ENCODE measurements at places on chromosomes 6 and 20.
A peak's percentile ranks its signal among the peaks of the same experiment; 100 is the strongest.

DNA sequence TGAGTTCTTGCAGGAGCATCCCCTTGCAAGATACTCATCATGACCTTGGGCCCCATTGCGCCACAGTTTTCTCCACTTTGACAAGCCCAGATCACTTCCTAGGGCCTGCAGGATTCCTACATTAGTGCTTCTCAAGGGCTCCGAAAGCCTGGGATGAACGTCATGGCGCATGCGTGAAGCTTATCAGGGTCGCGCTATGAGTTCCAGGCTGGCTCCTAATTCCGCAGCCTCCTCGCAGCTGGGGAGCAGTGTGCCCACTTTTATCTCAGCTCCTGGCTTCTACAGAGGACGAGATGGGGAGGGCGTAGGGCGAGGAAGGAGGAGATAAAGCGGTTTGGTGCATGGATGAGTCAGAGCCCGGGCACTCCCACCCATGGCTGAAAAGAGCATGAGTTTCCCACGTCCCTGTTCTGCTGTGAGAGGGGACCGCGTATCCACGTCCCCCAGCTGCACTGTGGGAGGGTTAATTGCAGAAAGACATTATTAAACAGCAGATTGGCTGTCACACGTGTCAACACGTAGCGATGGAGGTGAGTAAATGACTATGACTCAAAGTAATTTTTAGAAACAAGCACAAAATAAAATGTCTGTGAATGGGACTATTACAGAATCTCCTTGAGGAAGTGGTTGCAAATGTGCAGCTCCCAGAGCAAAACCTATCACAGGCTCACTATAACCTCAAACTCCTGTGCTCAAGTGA, 72.9 kb upstream of the DSP start:
- DNase-seq: no peak

GRCh38 chr6:27752038-27752885, 159.9 kb downstream of the OR2B2 start:
- peak; percentile 32 for DNase-seq

DNA sequence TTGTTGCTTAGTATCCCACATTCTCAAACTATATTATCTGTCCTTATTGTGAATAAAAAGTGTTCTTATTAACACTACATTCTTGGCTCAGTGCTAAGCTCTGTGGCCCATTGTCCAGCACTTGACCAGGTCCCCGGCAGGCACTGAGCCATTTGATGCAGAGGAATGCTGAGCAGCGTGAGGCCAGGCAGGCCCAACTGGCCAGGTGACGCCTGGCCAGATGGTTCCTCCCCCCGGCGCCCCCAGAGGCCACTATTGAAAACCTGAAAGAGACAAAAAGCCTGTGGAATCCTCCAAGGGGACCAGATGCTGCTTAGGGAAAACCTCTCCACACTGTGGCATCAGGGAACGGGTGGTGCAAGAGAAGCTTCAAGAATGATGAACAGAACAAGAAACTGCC, 597.5 kb upstream of the JAG1 start:
- no peak for DNase-seq

GRCh38 chr6:14873101-14873500, 372.8 kb upstream of the JARID2 start:
- no peak for DNase-seq

DNA sequence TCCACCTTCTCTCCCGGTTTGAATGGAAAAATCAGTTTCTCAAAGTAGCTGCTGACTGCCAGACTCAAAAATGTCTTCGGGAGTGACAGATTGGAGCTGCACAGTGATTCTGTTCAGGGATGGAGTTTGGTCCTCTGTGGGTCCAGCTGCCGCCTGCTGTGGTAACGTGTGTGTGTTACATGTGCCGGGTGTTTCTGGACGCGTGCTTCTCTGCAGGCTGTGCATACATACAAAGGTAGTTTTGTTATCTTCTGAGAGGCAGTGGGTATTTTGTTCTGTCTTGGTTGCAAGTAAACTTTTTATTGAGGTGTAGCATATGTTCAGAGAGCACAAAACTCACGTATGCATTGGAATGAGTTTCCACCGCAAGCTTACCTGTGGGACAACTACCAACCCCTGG, 41.3 kb upstream of the NAA20 start:
- no peak for DNase-seq

- DNase-seq: no peak
These were observed 16.3 kb downstream of the SS18L1 start for GRCh38 chr20:62159839-62160238.

DNA sequence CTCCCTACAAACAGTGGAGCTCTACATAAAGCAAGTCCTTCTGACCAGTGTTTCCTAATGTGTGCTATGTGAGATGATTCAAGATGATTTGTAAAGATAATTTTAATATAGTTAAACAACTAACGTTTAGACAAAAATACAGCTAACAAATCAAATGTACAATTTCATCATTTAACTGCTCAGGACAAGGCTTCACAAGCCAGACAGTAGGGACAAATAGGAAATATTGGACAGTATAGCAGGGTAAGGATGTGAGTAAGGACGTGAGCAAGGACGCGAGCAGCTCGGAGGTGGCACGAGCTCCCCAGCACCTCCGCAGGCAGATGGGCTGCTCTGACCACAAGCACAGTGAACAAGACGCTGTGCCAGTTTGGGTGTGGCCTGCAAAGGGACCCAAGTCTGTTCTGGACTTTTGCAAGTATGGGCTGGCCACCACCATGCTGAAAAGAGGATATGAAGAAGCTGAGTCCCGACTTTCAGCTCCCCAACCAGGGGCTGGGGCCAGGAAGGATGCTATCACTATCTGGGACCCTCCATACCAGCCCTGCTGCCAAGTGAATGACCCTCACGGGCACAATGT, 14.5 kb downstream of the DIDO1 start:
- DNase-seq: no peak

DNA sequence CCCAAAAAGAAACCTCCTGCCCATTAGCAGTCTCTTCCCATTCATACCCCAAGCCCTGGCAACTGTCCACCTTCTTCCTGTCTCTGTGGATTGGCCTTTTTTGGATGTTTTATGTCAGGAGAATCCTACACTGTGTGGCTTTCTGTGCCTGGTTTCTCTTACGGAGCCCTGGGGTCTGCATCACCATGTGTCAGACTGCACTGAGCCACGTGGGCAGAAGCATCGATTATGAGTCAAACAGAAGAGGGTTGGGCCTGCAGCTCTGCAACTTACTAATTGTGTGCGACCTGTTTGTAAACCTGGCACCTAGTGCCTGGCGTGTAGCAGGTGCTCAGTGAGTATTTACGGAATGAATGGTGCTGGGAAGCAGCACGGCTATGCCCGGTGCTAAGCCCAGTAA, 62.6 kb downstream of the IGF2R start:
- no peak for DNase-seq

DNA sequence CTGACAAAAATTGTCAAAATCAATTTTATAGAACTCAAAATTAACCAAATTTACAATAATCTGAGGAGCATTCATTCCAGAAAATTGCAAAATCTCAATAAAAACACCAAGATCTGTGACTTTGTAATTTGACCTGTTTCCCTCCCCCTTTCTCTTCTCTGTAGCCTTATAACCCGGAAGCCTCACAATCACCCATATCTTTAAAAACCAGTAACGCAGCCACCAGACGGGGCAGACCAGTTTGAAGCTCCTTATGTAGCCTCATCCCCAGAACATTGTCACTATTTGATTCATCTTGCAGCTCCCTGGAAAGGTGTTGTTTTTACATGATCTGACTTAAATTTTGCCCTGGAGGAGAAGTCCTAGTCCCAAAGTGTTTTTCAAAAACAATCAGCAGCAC, 27.5 kb upstream of the TGM6 start:
- no peak for DNase-seq

GRCh38 chr6:145279993-145280392, 455.3 kb downstream of the EPM2A start:
- DNase-seq: no peak

DNA sequence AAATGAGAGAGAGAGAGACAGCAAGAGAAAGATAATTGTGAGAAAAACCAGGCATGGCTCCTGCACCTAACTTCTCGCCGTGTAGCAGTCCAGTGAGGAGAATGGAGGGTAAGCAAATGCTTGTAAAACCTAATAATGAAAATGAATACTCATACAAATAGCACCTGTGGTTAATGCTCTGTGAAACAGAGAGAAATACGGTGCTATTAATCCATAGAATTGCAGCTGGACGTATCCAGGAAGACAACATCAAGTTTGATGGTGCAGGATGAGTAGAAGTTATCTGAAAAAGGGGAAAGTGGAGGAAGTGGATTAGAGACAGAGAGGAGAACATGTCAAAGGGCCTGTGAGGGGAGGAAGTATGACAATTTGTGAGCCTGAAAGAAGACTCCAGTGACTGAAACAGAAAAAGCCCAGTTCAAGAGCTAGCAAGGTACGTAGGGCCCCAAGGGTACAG, 89.4 kb upstream of the PAK5 start:
- DNase-seq: no peak

DNA sequence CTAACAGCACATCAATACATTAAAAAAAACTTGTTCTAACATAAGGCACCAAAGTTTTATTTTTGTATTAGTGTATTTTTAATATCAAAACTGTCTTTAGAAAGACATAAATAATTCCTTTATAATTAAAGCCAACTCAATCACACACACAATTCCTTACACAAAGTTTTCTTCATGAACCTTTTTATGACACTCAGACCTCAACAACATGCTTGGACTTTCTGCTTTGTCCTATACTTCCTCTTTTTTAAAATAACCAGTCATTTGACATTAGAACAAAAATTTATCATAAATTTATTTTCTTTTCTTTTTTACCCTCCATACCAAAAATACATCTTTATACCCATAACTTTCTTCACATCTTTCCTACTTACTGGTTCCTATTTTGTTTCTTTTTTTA, 292.0 kb upstream of the ARID1B start:
- no peak for DNase-seq

DNA sequence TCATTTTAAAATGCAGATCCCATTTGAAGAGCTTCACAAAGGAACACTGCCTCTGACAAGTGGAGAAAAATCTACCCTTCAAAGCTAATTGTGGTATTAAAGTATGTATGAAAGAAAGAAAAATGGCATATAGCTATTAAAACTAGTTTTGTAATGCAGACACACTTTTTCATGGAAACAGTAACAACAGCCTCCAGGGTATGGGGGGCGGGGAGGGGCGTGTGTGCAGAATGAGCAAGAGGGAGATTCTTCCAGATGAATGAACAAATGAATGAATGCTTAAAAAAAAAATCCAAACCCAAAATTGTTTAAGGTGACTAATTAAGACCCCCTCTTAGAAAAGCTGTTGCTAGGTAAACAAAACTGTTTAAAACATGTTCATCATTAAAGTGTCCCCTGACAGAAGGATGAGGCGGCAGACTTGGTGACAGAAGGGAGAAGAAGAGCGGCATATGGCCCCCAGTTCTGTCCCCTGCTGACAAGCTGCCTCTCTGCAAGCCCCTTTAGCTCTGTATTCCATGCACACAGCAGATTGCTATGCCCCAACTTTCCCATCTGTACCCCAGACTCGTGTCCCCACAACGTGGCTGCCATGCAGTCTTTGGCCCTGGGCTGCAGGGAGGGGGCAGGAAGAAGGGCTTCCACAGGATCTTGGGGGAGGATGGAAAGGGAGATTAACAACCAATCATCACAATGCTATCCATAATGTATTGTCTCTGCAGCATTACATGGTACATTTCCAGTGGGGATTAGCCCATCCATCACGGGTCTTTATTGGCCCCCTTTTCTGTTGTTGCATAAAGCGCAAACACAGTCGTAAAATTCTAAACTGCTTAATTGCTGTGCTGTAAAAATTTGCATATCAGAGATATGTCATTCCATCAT, 108.4 kb upstream of the OLIG3 start:
- no peak for DNase-seq

DNA sequence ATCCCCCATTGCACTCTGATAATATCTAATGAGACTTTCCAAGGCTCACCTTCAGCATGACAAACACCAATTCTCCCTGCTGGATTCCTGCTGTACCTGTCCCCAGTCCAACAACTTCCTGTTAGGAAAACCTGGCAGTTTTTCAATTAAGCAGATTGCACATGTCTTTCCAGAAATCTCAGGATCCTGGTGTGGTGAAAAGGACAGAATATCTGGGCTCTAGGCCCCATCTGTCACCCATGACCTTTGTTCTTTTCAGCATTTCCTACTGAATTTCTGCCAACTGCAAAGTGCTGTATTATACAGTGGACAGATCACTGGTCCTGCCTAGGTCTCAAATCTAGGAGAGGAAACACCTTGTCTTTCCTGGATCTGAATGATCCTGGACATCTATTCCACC, 27.7 kb upstream of the DTNBP1 start:
- no peak for DNase-seq

DNA sequence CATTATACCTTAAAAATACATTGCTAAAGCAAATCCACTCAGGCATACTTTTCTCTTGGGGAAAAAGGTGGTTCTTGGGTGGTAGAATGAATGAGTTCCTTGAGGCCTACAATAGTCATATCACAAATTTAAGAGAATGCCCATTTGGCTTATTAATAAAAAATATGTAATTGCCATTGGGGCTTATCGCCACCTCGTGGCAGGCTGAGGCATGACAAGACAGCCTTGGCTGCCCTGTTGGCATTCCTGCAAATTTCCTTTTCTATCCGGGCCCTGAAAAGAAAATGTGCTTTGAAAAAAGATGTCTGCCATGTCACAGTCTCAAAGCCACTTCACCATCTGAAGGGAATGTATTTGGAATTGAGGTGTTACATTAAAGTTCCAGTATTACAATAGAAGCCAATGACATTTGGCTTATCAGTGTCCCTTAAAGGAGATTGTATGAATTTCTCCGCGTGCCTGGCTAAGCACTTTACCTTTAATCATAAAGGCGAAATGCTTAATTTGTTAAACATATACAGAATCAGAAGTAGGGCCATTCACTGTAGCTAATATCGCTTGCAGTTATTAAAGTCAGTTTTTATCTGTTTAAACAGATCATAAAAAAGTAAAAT, 188.3 kb upstream of the ZFP64 start:
- peak; percentile 40 for DNase-seq

DNA sequence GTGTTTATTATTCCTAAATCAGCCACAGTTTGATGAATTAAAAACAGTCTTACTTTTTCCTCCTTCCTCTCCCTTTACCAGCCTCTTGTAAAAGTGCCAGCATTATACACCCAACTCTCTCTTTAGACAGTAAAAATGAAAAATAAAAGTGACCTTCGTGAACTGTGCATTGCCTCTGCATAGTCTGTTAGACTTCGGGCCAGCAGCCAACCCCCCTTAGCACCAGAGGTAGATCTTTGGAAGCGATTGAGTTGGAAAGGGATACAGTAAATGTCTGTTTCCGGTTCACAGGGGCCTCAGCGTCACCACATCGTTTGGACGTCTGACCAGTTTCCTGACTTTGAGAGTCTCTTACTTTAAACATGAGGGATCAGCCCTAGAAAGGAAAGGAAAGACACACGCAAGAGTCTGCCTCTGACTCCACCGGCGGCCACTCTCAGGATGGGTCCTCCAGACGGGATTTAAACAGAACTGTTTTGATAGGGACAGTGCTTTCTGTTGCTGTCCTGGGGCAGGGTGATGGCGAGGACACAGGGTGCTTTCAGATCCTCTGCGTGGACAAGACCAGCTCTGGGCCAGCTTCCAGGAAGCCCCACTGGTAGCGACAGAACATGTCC, 206.6 kb upstream of the PREP start:
- no peak for DNase-seq
